ENCODE measurements at places on chromosomes 11 and 22.

- DNase-seq = no peak
Observed at GRCh38 chr11:59810911-59811259, 307 bp upstream of the MRPL16 start.

- no peak for DNase-seq
Observed at GRCh38 chr11:27282806-27283205, 80.2 kb downstream of the CCDC34 start.

DNA sequence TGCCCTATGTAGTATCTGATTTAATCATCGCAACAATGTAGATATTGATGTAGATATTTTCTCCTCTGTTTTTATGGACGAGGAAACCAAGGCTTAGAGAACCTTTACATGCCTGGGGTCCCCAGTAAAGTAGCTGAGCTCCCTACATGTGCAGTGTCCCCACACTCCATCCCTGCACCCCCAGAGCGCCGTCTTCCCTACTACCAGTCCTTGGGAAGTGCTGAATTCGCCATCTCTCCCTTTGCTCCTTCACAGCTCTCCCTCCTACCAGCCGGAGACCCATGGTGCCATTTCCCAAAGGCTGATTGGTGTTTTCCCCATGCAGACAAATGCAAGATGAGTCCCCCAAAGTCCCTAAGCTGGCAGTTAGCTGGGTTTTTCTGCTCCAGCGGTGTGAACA is 86.0 kb downstream of the CEP164 start:
- DNase-seq = no peak

GRCh38 chr22:35627267-35628041 is 10.3 kb upstream of the MB start:
- peak; percentile 64 for DNase-seq

- DNase-seq = no peak
Observed at GRCh38 chr11:103688924-103689323, 347.5 kb upstream of the DDI1 start.

- no peak for DNase-seq
Observed at GRCh38 chr11:114684636-114685035, 6.3 kb downstream of the NXPE2 start.

DNA sequence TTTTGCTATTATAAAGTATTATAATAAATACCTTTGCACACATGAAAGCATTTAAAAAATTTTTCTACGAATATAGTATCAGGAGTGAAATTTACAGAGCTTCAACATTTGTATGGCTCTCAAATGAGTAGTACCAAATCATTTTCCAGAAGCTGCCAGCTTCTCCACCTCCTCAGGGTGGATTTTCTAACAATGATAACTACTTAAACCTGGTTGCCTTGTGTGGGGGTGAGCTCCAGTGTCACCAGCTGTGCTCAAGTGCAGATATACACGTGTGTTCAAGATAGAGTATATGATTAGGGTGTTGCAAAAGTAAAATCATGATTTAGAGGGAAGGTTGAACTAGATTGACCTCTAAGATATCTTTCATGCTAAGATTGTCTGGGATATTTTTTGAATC is 48.2 kb downstream of the HORMAD2 start:
- DNase-seq = no peak

DNA sequence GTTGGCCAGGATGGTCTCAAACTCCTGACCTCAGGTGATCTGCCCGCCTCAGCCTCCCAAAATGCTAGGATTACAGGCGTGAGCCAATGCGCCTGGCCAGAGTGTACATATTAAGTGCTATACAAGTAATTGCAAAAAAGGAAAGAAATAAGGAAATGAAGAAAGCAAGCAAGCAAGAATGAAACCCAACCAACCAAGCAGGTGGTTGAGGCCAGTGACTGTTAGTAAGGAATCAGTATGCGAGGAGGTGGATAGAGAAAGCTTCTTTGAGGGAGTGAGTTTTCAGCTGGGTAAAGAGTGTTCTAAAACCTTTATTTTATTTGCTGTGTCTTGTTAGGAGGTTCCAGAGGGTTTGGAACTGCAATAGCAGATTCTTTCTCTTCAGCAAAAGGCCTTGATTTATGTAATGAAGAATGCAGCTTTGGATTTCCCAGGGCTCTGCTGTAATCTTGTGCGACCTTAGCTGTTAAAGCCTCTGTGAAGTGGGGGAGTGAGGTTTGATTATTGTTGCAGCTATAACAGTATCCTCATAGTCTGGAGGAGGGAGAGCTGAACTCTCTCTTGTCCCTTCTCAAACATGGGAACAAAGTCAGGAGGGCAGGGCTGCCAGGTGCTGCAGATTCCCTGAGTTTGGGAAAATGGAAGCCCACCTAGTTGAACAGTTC is 5.7 kb downstream of the AMPD3 start:
- DNase-seq = no peak

GRCh38 chr11:78926633-78927338 is 352.1 kb upstream of the NARS2 start:
- DNase-seq = no peak

GRCh38 chr22:24120044-24120443 is 61.2 kb upstream of the SUSD2 start:
- no peak for DNase-seq

DNA sequence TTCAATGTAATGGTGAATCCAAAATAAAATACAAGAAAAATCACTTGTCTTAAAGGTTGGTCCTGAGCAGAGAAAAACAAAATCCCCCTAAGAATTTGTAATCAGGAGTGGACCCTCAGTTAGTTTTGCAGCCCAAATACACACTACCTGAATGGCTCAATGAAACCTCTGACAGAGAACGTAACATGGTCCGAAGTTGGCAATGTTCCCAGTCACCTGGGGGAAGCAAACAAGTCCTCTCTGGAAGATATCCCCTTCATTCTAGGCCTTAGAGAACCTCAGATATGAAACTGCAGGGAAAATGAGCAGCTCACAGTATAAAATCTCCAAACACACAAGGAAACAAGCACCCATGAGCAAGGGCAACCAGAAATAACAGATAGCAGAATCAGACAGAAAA is 58.2 kb downstream of the MORC2 start:
- DNase-seq = no peak

DNA sequence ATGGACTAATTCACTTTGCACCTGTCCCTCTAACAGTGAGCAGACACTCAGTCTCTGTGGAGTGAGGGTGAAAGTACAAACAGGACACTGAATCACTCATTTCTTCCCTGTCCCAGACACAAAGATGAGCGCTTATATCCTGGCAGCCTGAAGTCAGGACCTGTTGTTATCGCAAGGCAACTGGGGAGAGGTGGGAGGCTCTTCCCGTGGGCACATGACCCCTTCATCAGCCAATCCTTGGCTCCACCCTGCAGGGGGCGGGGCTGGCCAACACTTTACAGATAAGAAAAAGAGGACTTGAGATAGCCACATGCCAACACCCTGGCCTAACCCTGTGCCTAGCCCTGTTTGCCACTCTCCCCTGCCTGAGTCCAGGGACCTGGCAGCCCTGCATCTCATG is 29.5 kb upstream of the TESMIN start:
- DNase-seq = no peak

- no peak for DNase-seq
Observed at GRCh38 chr11:69283446-69283845, 10.5 kb upstream of the MYEOV start.

DNA sequence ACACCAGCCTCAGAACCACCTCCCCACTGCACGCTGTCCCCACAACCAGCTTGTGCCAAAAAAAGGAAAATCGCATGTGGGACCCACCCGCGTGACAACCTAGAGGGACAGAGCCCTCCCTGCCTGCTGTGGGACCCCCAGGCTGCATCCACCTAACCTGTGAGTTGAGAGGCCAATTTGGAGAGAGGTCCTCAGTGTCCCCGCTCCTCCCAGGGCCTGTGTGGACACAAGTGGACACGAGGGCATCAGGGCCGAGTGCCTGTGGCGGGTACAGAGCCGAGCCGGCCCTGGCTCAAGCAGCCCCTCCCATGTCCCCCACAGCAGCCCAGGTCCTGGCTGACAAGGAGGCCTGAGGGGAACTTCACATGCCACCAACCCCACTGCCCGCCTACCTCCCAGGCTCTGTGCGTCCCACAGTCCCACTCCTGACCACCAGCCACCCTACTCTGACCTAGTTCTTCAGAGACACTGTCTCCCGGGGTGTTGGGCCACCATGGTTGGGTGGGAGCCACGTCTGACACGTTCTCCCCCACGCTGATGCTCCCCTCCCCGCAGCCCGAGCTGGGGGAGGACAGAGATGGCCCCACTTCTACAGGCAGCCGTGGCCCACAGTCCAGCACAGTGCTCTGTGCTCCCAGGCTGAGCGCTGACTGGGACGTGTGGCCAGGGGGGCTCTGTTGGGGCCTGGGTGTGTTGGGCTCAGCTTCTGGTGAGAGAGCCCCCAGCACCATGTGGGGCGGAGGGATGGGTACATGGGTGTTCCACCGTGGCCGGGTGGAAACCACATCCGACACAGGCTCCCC is 19.2 kb downstream of the SELENOO start:
- no peak for DNase-seq

DNA sequence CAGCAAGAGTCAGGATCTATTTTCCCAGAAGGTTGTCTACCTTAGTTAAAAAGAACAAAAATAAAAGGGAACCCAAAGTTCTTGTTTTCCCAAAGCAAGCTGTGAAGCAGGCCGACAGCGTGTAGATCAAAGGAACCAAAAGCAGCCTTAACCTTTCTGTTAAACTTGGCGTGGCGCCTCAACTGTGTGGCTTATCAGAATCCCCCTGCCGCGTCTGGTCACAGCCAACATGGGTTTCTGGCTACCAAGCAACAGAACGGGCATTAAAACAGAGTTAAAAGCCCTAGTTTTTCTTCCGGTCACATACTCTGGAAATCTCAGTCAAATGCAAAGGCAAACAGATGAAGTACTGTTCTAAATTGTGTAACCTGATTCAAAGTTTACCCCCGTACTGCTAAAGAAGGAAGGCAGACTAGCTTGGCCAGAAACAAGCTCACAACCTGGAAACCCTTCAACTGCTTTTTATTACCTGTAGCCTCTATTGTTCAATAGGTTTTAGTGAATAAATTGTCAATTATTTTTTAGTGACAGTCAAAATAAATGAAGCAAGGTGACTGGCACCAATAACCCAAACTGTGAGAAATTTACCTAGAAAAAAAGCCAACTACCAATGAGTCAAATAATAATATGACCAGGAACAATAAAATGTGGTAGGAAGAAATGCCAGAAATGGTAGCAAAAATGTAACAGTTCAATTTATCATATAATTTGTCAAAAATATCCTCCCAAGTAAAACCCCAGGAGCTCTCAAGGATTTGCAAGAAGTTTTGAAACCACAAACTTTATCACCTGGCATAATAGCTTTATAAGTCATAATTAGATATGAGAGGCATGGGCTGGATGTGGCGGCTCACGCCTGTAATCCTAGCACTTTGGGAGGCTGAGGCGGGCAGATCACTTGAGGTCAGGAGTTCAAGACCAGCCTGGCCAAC is 21.4 kb downstream of the CHKA start:
- DNase-seq = peak; percentile 87

- no peak for DNase-seq
Observed at GRCh38 chr11:2564008-2564530, 119.3 kb downstream of the KCNQ1 start.

GRCh38 chr11:59254286-59254685 is 41.6 kb upstream of the MPEG1 start:
- no peak for DNase-seq

DNA sequence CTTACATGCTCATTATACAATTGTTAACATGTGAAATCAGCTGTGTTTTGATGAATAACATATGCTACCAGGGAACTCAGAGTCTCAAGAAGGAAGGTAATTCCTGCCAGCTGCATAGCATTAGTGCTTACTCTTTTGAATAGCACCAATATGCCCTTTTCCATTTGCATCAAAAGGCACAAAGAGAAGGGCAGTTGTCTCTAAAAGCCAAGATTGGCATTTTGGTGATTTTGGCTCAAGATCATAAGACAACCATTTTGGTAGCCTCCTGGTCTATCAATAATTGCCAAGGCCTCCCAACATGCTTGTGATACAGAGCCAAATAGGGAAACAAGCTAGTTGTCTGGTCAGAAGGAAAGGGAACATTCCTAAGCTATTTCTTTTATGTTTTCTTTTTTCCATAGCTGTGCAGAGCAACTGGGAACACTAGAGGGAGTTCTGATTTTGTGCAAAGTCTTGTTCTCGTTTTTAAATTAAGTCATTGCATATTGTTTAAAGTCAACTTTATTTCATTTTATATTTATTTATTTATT is 416.7 kb upstream of the CHORDC1 start:
- DNase-seq = peak; percentile 4

DNA sequence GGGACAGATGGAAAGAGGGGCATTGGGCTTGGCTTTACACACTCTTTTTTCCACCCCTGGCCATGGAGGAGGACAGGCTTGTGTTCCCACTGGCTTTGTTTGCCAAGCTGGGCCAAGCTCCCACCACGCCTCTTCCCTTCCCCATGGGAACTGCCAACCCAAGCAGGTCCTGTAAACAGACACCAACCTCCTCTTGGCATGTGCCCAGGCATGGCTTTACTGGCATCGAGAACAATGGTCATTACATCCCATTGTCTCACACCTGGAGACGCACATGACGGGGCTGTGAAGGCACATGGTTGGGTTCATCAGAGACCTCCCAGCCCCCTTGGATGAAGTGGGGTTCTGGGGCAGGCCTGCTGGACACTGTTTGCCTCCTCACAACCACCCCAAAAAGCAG is 11.7 kb downstream of the SEC14L3 start:
- no peak for DNase-seq

DNA sequence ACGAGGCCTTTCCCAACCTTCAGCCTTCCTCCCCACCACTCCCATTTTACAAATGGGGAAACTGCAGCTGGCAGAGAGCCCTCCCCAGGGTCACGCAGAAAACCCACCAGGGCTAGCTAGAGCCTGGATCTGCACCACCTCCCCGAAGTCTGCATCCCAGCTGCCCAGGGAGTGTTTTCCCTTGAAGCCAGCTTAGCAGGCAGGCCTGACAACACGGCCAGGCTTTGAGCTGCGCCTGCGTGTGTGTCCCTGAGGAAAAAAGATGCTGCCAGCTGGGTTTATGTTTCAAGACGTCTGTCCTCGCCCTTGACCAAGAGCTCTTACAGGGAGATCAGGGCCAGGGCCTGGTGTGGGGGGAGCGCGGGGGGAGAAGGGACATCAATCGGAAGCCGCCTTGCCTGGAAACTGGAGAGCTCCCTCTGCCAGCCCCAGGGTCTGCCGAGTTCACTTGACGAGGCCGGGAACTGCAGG is 20.3 kb downstream of the WNT11 start:
- DNase-seq = peak; percentile 54

DNA sequence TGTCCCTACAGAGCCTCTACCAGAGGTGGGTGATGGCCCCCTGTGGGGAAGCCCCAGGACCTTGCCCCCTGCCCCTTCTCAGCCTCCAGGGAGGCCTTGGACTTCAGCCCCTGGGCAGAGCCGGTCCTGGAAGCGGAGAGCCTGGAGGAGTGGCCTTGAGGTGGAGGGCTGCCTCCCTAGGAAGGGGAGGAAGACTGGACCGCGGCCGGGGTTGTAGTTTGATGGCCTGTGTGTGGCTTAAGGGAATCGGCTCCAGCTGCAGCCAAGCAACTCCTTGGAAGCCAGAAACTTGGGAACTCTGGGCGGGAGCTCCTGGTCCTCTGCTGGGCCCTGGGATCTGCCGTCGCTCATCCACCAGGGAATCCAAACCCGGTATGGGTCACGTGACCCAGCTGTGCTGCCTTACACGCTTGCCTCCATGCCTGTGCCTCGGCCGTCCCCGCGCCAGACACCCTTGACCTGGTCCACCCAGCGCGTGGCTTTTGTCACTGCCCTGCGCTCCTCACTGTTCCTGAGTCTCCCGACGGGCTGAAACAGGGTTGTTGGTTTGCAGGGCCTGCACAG is 23.5 kb upstream of the ARHGAP8 start:
- no peak for DNase-seq

GRCh38 chr22:37896181-37896592 is 9.9 kb upstream of the MICALL1 start:
- no peak for DNase-seq

GRCh38 chr11:97356144-97356543 is 966.3 kb downstream of the JRKL start:
- DNase-seq = no peak

GRCh38 chr11:123301013-123301591 is 106.1 kb upstream of the CLMP start:
- no peak for DNase-seq

Data from NCI-H510A treated with DMSO at 0.1 percent for 48 hours (cell line).